ENCODE measurements at places on chromosomes 3 and 15.
A peak's percentile ranks its signal among the peaks of the same experiment; 100 is the strongest.

- DNase-seq = no peak
These were observed 17.7 kb upstream of the OCA2 start for GRCh38 chr15:28116521-28117431.

- peak; percentile 70 for DNase-seq
These were observed 173.3 kb downstream of the PDZRN3 start for GRCh38 chr3:73451301-73451944.

GRCh38 chr3:119637679-119638477 is 22.5 kb downstream of the POPDC2 start:
- peak; percentile 35 for DNase-seq

DNA sequence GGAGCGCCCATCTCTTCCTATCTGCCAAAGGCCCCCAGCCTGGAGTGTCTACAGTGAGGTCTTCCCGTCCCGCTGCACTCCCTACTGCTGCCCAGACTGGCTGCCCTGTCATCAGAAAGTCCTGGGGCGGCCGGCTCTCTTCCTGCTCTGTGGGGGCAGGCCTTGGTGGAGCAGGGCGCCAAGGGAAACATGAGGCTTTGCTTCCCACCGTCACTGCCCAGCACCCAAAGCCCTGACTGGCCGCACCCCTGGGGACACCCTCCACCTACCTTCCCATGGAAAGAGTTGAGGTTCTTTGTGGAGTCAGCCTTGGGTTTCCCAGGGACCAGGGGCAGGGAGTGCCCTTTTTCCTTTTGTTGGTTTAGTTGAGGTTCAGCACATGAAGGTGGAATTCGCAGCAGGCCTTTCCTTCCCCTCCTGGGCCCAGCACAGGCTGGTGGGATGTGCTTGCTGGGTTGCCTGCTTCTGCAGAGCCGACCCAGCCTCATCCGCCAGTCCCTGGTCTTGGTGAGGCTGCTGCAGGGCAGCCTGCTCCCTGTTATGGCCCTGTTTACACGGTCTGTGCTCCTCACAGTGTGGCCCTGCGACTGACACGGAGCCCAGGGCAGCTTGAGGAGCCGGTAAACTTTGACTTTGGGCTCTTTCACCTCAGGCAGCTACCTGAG is 51.8 kb upstream of the PLXNA1 start:
- no peak for DNase-seq

DNA sequence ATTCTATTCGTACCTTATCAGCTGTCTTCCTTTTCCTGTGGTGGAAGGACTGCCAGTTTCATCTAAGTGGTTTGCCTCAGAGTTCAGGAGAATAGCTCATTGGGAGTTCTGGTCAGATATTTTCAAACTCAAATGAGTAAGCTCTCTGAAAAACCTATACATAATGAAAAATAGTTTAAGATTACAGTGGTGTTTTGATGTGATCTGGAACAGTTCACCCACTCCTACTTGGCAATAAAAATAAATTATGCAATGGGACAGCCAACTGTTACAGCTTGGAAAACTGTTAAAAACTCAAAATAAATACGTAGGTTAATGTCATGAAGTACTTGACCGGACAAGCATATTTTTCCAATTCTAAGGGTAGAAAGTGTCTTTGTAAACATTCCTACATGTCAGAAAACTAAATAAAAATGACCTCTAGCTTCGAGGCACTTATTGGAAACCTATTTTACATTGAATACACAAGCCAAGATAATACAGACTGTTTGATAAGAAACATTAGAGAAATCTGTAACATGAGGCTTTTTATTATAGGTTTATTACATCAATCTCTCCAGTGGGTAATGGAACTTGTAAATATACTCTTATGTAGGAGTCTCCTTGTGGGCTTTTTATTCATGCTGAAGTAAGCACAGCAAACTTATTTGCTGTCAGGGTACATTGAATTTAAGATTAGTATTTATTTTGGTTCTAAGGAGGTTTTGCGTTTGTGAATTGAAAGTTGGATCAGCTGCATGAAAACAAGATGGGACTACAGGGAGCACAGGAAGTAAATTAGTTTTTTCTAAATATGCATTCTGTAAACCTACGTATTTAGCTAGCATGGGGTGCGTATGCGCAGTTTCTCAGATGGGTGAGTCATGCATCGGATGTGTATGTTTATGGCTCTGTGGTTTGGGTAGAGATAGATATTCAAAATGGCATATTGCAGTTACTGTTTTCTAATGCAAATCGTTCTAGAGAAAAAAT is 453.1 kb downstream of the IL5RA start:
- no peak for DNase-seq

GRCh38 chr15:35649575-35649974 is 103.6 kb upstream of the DPH6 start:
- DNase-seq = no peak

DNA sequence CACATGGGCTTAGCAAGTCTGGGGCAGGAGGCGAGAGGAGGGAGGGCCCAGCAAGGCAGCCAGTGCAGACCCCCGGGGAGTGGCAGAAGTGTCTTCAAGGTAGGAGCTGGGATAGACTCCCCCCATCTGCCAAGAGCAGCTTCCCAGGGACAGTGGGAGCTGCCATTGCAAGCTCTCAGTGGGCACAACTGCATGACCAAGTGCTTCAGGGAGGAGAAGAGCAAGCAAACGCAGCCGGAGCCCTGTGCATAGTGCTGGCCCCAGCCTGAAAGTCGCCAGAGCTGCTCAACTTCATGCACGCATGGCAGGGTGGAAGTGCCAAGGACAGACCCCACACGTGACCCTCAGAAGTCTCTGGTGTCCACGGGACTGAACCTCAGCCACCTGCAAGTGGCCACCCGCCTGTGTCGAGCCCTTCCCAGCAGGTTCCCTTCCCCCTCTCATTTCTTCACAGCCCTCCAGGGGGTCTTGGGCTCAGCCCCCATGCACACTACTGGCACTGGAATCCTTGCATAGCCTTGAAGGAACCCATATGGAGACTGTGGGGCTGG is 89.4 kb downstream of the PLXNA1 start:
- no peak for DNase-seq

- no peak for DNase-seq
These were observed 36.6 kb upstream of the ALDH1A3 start for GRCh38 chr15:100842756-100843730.

GRCh38 chr3:197027151-197027895 is 2.3 kb downstream of the MELTF start:
- no peak for DNase-seq

- DNase-seq = no peak
These were observed 10.2 kb downstream of the MRPS22 start for GRCh38 chr3:139353920-139354556.

DNA sequence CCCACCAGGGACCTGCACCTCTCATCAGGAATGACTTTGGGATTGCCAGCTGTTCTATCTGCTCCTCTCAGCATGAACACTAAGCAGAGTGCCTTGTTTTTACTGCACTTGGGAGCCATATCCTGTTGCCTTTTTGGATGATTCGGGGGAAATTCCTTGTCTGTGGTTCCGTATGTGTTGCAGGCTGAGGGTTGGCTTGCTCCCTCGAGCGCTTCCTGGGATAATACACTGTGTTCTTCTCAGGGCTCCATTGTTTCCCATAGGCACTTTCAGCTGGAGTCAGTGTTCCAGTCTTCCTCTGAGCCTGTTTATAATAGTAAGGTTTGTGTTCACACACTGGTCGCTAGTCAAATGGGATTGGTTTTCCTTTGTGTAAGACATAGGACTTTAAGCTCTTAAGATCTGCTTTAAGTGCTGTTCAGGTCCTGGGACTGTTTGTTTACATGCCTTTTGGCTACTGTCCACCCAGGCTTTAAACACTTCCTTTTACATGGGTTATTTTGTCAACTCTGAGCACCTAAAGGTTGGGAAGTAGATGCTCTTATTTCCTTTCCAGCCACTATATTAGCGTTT is 23.4 kb downstream of the BOC start:
- DNase-seq = no peak

Measured in germinal center (tissue), 1 donor.